CD4-positive, alpha-beta T cell treated with Interferon alpha-2 for 1 hour (primary cell): ENCODE measurements at places on chromosomes 16 and 17.

- DNase-seq, result no peak
Observed at GRCh38 chr17:35774499-35774898, 13.8 kb downstream of the C17orf50 start.

DNA sequence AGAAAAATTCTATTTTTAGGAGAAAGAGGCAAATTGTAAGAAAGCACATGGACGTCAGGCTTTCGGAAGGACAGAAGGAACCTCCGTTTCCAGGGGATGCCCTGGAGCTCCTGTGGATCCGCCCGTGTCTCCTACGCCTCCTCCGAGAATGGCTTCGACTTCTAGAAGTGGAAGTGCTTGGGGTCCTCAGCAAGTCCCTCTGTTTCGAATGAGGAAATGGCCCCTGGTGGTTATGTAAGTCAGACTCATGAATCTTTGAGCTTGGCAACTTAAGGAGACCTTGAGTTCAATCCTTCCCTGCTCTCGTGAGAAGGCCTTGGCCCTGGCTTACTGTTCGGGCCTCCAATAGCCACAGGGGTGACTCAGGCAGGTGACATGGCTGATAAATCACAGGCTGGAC, 38.9 kb downstream of the COX4I1 start:
- no peak for DNase-seq

GRCh38 chr17:5523249-5523648, 36.9 kb downstream of the MIS12 start:
- DNase-seq, result no peak

GRCh38 chr16:85650135-85650843, 37.2 kb downstream of the GSE1 start:
- DNase-seq, result no peak

- DNase-seq, result peak; percentile 57
Observed at GRCh38 chr17:8153525-8153956, 1.3 kb upstream of the PER1 start.

DNA sequence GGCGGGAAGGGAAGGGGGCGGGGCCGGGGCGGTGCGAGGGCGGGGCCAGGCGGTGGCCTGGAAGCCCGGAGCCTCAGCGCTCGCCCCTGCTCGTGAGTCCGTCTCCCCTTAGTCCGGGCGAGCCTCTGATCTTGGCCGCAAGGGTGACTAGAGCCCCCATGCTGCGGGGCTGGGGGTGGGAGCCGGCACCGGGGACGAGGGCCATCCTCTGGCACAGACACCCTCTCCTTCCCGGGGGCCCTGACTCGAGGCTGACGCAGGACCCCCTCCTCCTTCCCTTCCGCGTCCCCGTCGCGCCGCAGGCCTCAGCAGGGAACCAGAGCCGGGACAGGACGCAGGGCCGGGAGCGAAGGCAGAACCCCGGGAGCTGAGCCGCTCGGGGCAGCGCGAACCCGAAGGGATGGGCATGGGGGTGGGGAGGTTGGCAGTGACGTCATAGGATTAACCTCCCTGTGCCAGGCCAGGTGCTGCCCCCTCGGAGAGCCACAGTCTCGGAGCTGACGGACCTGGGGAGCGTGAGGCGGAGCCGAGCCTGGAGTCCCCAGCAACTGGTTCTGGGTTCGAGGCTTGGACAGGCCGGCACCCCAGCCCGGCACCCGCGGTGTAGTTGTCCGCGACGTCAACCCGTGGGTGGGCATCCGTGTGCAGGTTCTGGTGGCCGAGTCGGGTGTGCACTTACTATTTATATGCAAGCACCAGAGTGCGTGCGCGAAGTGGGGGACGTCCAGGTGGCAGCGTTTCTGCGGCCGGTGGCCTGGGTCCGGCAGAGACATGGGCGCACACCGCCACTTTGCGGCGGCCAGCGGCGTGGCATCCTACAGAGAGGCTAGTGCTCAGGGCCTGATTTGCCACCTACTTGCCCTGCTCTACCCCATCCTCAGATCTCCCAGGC, 503 bp upstream of the PLCD3 start:
- DNase-seq, result peak; percentile 69

DNA sequence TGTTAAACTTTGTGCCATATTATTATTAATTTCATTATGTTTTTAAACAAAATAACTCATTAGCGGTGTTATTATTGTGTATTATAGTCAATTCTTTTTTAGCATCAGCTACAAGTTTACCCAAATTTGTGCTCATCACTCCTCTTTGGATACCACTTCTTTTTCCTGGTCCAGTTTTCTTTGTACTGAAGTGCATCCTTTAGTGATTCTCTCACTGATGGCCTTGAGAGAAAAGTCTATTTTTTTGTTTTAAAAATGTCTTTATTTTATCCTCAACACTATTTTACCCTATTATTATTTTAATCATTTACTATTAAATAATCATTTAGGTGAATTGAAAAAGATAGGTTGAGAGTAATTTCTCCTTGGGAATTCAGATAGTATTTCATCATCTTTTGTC, 99.2 kb downstream of the RGS9 start:
- DNase-seq, result no peak

- no peak for DNase-seq
Observed at GRCh38 chr16:86020971-86021370, 122.0 kb downstream of the IRF8 start.

GRCh38 chr16:49876716-49877129, 20.8 kb upstream of the ZNF423 start:
- DNase-seq, result no peak

- DNase-seq, result no peak
Observed at GRCh38 chr17:286571-286970, 66.0 kb downstream of the RPH3AL start.

GRCh38 chr17:46043606-46044005, 44.6 kb downstream of the STH start:
- no peak for DNase-seq

DNA sequence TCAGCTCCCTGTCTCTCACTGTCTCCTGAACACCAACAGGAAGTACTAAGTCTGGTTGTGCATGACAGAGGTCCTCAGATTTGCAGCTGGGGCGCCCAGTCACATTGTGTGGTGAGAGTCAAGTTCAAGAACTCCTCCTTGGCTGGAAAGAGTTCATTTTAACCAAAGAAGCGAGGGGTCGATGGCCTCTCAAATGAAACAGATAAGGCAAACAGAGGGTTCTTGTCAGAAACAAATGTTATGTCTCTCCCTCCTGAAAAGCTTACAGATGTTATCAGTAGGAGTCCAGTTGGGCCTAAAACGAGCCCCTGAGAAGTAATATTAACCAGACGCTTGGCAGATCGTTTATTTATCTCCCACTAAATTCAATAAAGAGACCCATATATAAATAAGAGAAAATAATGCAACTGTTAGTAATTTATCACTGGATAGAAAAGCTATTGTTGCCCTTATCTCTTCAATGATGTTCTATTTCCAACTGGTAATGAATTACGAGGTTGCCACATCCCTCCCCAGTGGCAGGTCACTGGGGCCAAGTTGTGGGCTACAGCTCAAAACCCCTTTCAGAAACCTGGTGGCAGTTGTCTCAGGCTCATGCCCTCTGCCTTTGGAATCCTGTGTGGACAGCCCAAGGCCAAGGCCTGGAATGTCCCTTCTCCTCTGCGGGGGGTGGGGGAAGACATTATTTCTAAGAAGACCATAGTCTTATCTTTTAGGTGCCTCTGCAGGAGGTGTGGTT, 307.5 kb upstream of the DYNLRB2 start:
- no peak for DNase-seq

DNA sequence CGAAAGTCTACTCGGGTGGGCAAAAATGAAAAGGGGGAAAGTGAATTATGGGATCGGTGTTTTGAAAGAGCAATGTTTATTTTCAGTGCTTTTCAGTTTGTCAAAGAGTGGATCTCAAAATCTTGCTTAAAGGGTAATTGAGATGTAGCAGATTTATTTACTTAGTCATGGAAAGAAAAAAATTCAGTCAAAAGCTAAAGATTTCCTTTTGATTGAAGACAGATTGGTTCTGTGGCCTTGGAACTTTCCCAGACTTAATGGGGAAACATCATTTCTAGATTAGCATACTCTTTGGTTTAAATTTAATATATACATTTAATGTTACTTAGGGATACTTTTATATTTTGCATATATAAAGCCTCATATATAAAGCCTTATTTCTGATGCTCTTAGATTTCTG, 20.6 kb downstream of the PRKAR1A start:
- no peak for DNase-seq

DNA sequence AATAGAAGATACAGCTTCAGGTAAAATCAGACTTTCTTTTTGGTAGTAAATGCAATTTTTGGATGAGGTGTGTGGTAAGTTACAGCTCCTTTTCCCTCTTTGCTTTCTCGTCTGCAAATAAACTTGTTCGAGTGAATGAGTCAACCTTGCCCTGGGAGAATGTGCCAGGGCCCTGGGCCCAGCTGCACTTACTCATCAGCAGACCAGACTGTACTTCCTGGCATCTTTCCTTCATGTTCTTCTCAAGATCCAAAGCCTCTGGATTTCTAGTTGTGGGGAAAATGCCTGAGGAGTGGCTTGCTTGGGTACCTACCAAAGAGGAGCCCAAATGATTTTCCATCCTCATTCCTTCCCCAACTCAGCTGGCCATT, 5.4 kb upstream of the G6PC1 start:
- DNase-seq, result no peak

DNA sequence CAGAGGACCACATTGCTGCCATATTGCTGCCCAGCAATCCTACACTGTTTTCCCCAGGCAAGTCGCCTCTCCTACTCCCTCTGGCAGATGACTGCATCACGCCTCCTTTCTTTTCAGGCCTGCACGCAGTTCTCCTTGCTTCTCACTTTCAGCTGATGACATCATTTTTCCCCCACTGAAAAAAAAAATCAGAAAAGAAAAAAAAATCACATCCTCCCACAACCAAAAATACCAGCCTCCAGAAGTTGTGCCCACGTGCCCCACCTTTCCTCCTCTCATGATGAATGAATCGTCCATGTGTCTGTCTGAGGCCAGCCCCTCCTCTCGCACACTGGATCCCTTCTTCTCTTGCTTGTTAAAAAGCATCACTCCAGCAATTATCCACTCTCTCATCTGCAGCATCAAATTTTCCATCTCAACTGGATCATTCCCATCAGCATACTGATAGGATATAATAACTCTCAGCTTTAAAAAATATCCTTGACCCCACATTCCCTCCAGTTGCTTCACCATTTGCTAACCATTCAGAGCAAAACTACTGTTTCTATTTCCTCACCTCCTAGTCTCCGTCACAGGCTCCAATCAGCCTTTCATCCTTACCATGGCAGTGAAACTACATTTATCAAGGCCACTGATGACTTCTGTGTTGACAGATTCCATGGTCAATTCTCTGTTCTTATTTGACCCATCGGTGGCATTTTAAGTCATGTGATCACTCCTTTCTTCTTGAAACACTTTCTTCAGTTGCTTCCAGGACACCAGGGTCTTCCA, 30.1 kb upstream of the DYNLL2 start:
- DNase-seq, result no peak

DNA sequence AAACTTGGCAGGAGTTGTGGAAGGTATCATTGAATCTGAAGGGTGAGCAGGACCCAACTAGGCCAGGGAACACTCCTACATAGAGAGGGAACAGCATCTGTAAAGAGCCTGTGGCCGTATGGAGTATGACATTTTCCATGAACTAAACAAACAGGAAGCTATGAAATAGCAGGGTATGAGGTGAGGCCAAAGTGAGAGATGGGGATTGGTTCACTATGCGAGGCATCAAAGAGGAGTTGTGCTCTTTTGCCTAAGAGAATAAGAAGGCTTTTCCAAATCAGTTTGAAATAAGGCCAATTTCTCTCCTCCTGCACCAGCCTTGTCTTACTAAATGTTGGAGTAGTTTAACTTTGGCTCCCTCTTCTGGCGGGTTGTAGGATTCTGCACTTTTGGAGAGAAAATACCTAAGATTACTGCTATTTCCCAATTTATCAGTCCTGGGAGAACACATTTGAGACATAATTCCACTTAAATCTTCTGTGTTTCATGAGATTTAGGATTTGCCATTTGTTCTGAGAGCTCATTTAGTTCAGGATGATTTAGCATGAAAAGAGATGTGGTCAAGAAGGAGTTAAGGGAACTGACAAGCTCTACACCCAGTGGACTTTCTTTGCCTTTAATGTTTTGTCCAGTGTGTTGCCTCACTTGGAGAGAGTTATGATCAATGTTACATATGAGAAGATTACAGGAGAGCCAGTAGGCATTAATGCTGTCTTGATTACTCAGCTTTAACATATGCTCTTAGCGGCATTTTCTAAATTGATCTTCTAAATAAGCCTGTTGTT, 55.4 kb downstream of the TNRC6C start:
- DNase-seq, result peak; percentile 77

GRCh38 chr17:40469805-40470675, 26.8 kb downstream of the IGFBP4 start:
- DNase-seq, result no peak

GRCh38 chr16:87685405-87685755, 80.4 kb downstream of the KLHDC4 start:
- no peak for DNase-seq

DNA sequence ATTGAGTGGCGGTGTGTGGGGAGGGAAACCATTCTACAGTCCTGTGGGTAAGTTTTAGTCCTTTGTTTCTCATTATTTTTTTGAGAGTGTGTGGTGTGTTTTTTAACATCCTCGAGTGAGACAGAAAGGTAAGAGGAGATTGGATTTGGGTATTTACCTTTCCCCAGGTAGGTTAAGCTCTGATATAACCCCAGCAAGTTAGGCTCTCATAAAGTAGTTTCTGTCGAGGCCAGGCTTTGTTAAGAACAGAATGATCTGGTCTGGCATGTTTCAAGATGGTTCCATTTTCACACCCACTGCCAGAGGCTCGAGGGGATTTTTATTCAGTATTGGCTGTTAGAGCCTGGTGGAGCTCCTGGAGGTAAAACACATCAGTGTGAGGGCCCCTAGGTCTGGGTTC, 62.9 kb downstream of the BCAS3 start:
- DNase-seq, result no peak

- no peak for DNase-seq
Observed at GRCh38 chr16:48182979-48183537, 27.3 kb upstream of the ABCC12 start.

DNA sequence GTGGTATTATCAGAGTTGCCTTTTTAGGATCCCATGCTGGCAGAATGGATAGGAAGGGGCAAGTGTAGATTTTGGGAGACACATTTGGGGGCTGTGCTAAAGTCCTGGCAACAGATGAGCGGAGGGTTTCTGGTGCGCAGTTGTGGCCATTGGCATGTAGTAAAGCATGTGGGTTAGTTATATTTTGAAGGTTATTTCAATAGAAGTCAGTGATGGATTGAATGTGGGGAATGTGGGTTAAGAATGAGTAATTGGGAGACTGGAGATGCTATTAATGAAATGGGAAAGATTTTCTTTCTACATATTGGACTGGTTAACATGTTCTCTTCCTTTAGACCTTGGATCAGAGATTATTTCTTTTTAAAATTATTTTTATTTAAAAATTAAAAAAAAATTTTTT, 10.0 kb downstream of the DUS2 start:
- no peak for DNase-seq
